NCI-H2171 treated with DMSO at 0.1 percent for 48 hours (cell line): ENCODE measurements at places on chromosomes 2 and 18.

DNA sequence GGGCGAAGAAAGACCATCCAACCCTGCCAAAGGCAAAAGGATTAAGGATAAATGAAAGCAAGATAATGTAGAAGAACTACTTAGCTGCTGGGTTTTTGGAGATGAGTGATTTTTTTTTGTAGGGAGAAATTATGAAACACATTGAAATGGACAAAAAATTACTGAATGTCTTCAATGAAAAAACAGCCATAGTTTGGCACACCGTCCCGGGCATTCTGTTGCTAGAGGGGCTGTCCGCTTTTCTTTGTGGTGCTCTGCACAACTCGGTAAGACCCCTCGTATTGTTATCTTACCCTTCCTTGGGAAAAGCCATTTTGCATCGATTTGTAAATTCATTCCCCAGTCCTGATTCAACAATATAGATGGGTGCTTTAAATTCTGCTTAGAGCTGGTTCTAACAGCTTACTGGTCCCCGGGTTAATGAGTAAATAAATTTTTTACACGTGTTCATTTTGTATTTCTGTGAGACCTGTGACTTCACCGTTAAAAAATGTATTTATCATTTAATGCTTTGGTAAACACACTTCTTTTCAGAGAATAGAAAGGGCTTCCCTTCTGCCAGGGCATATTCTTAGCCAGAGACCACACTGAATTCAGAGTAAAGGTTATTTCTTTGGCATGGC, 912 bp upstream of the LAPTM4A start:
- peak; percentile 57 for DNase-seq

GRCh38 chr2:69088466-69088865, 75.5 kb downstream of the ANTXR1 start:
- no peak for DNase-seq

- DNase-seq, result no peak
These were observed 27.7 kb upstream of the SMCHD1 start for GRCh38 chr18:2627821-2628276.

GRCh38 chr2:234701421-234701820, 204.5 kb upstream of the ARL4C start:
- DNase-seq, result no peak

DNA sequence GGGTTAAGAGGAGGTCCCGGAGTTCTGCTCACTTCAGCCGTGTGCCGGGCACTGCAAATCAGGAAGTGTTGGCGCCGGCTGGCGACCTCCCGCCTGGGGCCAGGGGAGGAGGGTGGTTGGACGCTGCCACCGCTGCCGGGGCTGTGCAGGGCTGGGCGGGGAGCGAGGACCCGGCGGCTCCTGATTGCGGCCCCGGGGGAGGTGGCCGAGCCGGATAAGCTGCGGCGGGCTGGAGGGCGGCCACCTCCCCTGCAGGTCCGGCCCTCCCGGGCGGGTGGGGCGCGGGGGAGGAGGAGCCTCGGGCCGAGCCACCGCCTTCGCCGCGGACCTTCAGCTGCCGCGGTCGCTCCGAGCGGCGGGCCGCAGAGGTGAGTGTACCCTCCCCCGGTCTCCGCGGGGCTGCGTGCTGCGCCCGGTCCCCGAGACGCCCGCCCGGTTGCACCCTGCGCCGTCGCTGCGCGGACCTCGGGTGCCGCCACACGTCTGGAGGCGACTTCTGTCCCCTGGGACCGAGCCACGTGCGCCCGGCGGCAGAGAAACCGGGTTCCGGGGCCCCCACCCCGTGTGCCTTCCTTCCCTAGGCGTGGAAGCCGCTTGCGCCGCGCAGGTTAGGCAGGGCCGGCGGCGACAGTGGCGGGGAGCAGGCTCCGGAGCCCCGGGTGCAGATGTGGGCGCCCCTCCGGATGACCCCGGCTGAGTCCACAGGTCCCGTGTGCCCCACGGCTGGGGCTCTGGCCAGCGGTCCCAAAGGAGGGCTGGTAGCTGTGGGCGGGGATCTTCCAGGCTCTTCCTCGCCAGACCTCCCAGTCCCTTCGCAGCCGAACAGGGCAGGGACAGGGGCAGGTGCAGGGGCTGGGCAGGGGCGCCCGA, at the start of gene STEAP3:
STEAP3 (plus strand) TSS at position 314 of the 870 bp plus-strand sequence. CDS start 7,179 bp downstream, outside the sequence.
- DNase-seq, result peak; percentile 28

DNA sequence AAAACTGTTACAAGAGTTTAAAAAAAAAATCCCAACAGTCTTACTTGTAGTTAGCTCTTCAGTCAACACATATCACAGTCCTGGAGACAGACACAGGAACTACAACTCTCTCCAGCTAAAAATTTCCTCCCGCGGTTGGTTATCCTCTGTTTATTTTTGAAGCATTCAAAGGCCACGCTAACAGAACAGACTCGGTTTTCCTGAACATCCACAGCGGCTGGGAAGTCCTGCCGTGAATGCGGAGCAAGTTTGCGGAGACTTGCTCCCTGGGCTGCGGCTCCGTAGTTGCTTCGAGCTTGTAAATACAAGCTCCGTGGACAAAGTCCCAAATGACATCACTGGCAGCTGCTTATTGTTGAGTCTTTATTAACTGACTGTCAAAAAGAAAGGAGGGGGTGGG, at the start of gene NCKAP5:
NCKAP5 (minus strand) TSS at position 292 of the 400 bp plus-strand sequence. CDS start 50,937 bp downstream, outside the sequence.
- no peak for DNase-seq

- DNase-seq, result no peak
These were observed 5.4 kb downstream of the SNTG2 start for GRCh38 chr2:955829-956731.

- DNase-seq, result no peak
These were observed 628.6 kb downstream of the CCDC85A start for GRCh38 chr2:56812432-56812831.

DNA sequence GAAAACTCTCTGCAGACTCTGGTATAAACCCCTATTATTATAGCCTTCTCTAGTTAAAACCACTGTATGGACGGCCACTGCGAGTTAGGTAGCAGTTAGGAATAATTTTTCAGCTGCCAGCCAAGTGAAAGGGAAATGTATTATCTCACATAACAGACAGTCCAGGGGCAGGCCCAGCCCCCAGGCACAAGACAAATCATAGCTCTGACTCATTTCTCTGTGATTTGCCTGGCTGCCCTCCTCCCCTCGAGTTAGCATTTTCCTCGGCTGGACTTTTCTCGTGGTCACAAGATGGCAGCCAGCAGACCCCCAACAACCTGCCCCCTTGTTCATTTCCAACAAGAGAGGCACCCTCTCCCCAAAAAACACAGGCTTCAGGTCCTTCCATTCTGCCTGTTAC, 10.5 kb downstream of the VIT start:
- no peak for DNase-seq

DNA sequence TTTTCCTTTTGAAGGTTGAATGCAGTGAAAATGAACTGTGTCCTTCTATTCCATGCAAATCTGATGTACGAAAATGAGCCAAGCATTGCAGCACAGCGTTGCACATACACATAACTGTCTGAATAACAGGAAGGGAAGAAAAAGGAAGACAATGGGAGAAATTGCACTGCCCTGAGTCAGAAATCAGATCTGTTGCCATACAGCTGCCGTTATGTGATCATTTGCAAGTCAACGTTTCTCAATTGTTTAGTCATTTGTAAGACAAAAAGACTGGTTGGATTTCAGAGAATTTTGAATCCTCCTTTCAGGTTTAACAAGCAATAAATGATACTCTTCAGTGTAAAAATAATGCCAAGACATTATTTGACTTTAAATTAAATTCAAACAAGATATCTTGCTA, 284.1 kb downstream of the DSEL start:
- no peak for DNase-seq

- no peak for DNase-seq
These were observed 6.7 kb upstream of the CTDSP1 start for GRCh38 chr2:218392891-218393462.

GRCh38 chr2:60612033-60612432, 58.6 kb upstream of the BCL11A start:
- no peak for DNase-seq

DNA sequence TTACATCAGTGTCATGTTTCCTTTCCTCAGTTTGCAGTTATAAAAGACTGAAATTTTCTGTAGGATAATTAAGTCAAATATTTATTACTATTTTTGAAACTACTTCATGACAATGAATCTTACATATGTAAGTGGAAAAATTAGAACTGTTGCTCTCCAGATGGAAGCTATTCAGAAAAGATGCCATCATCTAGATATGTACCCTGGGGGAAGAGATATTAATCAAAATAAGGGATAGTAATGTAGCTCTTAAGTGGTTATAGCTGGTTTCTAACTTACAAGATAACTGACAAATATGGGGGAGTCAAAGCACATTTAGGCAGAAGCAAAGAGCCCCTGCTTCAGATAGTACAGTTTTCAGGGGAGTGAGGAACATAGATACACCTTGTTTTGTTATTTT, 38.1 kb upstream of the PAX3 start:
- no peak for DNase-seq

GRCh38 chr2:10549195-10549594, 101.1 kb upstream of the ODC1 start:
- no peak for DNase-seq

- DNase-seq, result no peak
These were observed 97.0 kb upstream of the PTPRM start for GRCh38 chr18:7470101-7470500.

GRCh38 chr2:134150760-134151159, 103.1 kb upstream of the MGAT5 start:
- DNase-seq, result peak; percentile 16

GRCh38 chr18:27787547-27787946, 389.4 kb downstream of the CDH2 start:
- peak; percentile 6 for DNase-seq

DNA sequence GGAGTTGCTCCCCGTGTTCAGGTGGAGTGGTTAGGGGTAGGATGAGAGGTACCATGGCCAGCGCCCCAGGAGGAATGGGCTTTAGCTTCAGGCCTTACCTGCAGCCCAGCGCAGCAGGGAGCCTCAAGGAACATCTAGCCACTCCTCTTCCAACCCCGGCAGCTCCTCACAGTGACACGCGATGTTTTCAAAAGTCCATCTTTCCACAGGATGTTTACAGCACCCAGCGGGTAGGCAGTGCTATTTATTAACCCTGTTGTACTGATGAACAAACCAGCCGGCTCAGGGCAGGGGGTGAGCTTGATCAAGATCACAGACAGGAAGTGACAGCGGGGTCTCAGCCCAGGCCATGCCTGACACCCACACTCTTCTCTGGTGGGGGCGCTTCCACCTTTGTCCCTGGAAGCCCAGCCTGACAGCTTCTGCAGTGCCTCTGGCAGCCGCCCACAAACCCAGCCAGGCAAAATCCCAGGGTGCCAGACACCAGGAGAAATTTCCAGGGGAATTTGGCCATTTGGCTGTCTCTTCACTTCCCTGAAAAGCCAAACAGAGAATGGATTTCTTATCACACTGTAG, 18.4 kb upstream of the PRLH start:
- peak; percentile 1 for DNase-seq

DNA sequence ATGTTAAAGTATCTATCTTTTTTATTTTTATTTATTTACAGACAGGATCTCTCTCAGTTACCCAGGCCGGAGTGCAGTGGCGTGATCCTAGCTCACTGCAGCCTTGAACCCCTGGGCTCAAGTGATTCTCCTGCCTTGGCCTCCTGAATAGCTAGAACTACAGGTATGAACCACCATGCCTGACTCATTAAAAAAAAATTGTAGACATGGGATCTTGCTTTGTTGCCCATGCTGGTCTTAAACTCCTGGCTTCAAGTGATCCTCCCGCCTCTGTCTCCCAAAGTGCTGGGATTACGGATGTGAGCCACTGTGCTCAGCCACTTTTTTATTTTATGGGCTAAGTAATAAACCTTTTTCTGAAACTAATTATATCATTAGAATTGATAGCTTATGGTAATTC, 7.1 kb downstream of the MFSD6 start:
- DNase-seq, result no peak

- DNase-seq, result no peak
These were observed 849.9 kb downstream of the DCDC2C start for GRCh38 chr2:4553241-4553640.

DNA sequence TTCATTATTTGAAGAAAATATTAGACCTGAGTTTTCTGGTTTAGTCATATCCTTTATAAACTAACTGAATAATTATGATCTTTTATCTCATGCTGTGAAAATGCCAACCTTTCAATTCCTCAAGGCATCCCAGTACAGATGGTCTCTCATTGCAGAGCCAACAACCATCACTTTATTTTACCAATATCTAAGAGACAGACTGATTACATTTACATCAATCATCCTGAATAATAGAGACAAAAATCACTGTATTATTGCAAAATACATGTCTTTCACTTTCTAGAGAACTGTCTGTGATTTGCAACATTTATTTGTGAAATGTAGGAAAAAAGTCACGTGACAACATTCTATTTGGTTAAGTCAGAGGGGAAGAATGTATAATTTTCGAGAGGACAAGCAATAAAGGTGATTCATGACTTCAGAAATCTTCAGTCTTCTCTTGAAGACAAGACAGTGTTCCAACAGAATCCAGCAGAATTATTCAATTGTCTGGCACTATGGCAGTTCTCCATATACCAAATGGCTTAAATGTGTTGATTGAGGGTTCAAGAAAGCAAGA, 503.6 kb upstream of the SYT4 start:
- no peak for DNase-seq

DNA sequence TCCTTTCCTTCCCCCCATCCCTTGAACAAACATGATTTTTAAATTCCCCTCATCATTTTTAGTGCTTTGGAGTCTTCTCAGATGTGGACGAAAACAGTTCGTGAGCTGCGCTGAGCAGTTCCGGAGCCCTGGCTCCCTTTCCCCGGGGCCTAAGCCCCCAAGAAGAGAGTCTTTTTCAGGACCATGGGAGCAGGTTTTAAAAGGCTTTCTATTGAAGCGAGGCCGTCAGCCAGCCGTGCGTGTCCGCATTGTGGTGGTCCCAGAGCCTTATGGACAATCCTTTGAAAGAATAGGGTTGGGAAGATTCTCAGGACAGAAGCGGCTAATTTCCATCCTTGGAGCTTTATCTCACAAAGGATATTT, 290.7 kb downstream of the SOX11 start:
- no peak for DNase-seq

- no peak for DNase-seq
These were observed 617.6 kb downstream of the ADCYAP1 start for GRCh38 chr18:1522249-1522615.

- DNase-seq, result no peak
These were observed 19.9 kb upstream of the IL1RL1 start for GRCh38 chr2:102291319-102292075.

- DNase-seq, result no peak
These were observed 681 bp downstream of the ACADL start for GRCh38 chr2:210224591-210224940.

- no peak for DNase-seq
These were observed 35.2 kb downstream of the COPS8 start for GRCh38 chr2:237120916-237121315.

- no peak for DNase-seq
These were observed 40.4 kb downstream of the CYRIA start for GRCh38 chr2:16625201-16625729.

- no peak for DNase-seq
These were observed 111.4 kb downstream of the ZNF516 start for GRCh38 chr18:76383636-76384035.

- peak; percentile 33 for DNase-seq
These were observed 93.0 kb upstream of the TTC27 start for GRCh38 chr2:32534831-32535230.

DNA sequence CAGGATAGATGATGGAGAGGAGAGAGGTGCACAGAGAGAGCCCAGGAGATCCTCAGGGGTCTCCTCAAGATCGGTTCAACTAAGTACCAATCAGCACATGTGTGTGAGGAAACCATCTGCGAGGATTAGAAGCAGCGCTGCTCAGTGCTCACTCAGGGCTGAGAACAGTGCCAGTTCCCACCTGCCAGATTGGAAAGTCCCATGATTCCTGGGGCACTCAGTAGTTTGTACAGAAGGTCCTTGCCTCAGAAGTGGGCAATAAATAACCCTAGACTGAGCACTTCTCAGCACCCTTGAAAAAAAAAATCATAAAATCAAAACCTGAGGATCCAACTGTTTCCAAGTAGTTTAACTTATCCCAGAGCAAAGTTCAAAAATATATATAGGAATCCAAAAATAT, 53.8 kb downstream of the SEMA4F start:
- no peak for DNase-seq
